Calu3 (cell line): ENCODE measurements at places on chromosomes 4 and X. TPM values are rescaled to one million over a fixed set of nuclear protein-coding genes. Genes with fewer than 3 reads are reported as not detected.

DNA sequence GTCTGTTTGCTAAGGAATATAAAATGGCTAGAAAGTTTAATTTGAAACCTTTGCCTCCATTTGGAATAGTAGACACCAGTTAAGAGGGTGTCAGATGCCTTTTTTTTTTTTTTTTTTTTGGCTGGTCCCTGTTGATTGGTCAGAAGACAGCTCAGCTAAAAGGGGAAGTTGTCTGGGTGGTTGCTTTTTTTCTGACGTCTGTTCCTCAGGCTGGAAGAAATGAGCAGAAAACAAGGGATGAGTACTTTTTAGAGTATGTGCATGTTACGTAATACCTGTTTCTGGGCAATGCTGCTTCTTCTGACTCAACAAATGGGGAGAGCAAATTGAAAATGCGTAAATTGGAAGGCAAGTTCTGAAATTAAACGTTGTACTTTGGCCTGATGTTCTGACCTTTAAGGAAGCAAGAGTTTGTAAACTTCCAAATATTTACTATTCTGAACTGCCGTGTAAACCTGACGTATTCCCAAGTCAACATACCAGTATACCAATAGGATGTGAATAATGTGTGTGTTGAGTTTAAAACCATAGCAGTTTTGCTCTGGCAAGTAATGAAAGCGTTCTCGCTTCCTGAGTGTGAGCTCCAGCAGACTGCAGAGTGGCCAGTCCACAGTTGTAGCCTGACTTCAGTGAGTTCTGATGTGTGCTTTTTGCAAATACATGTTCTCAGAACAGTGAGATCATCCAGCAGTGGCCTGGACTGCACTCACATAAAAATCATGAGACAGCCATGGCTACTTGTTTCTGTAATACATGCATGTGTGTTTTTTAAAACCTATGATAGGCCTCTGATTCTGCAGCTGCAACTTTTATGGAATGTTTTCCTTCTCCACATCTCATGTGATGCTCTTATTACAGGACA, 1.7 kb downstream of the SAT1 start:
- H3K27me3 ChIP-seq: no peaks in the 10 kb centered on the region
- peak overlapping the region; percentile 81 for H3K4me3 ChIP-seq
- no peak for DNase-seq
- H3K27ac ChIP-seq: peak overlapping the region; percentile 93
- peaks cover 71% of the 10 kb centered on the region for H3K36me3 ChIP-seq
- H3K4me1 ChIP-seq: peaks cover 16% of the 10 kb centered on the region

DNA sequence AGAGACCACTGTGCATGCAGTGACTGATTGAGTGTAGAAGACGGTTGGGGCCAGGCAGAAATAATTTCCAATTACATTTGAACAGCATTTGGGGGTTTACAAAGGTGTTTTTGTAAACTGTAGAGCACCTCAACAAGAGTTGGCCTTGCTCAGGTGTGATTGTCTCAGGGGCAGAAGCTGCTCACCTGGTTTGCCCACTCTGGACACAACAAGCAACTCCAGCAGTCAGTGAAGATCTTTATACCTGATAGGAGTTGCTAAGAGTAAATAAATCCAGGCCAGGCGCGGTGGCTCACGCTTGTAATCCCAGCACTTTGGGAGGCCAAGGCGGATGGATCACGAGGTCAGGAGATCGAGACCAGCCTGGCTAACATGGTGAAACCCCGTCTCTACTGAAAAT, 221.3 kb downstream of the RAB28 start:
- H3K36me3 ChIP-seq: no peaks in the 10 kb centered on the region
- H3K4me3 ChIP-seq: no peak overlapping the region
- no peak for DNase-seq
- H3K27me3 ChIP-seq: no peaks in the 10 kb centered on the region
- H3K4me1 ChIP-seq: no peaks in the 10 kb centered on the region
- H3K27ac ChIP-seq: no peak overlapping the region

- no peak overlapping the region for H3K4me3 ChIP-seq
- no peak overlapping the region for H3K27ac ChIP-seq
- no peak for DNase-seq
- H3K27me3 ChIP-seq: no peaks in the 10 kb centered on the region
- H3K4me1 ChIP-seq: no peaks in the 10 kb centered on the region
Observed at GRCh38 chrX:13265111-13265510, 54.7 kb downstream of the ATXN3L start.

The CXCL6 gene
- 48.2 and 91.0 TPM in 2 replicates for total RNA-seq

The MAOB gene
- total RNA-seq: 45.0 and 56.8 TPM in 2 replicates

DNA sequence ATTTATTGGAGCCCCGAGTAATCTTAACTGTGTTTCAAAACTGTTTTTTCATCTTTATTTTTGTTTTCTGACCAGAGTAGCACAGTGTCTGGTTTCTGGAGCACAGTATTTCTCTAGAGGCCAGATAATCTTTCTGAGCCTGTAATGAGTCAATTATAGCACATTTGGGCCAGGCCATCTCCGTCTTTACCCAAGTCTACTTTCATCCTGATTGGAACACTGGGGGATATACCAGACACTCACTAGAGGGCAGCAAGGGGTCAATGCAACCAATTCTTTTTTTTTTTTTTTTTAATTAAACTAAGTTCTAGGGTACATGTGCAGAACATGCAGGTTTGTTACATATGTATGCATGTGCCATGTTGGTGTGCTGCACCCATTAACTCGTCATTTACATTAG, 282.0 kb downstream of the ARHGAP24 start:
- no peak overlapping the region for H3K4me3 ChIP-seq
- DNase-seq: peak; percentile 28
- no peaks in the 10 kb centered on the region for H3K27me3 ChIP-seq

DNA sequence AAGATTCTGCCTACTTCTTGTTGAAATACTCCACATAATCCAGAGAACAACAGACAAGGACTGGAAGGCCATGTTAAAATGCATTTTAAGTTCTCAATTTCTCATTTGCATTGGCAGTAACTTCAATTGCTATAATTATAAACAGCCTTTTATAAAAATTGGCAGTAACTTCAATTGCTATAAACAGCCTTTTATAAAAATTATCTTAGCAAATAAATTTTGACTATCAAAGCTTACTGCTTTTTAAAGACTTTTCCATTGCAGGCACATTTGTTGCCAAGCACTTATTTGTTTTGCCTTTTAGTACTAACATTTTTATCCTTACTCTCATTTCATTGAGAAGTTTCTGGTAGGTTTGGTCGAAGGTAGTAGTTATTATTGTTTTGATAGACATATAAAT, 17.8 kb downstream of the SCFD2 start:
- no peak overlapping the region for H3K27ac ChIP-seq
- DNase-seq: no peak
- H3K4me3 ChIP-seq: no peak overlapping the region
- no peaks in the 10 kb centered on the region for H3K4me1 ChIP-seq
- no peaks in the 10 kb centered on the region for H3K27me3 ChIP-seq

DNA sequence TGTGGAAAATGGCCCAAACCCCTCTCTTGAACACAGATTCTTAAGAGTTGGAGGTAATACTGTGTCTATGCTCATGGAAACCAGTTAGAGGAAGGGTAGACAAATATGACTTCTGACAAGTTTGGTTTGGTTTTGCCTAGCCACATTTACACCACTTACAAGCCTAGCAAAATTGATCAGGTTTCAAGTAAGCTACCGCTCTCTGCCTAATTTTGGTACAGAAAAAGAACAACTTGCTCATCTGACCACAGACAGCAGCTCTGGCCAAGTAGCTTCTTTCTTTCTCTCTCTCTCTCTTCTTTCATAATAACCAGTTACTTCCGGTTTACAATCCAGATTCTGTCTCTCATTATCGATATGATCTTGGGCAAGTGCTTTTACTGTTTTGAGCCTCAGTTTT, 260.0 kb downstream of the GLUD2 start:
- no peaks in the 10 kb centered on the region for H3K27me3 ChIP-seq
- DNase-seq: no peak
- no peak overlapping the region for H3K27ac ChIP-seq
- H3K4me1 ChIP-seq: no peaks in the 10 kb centered on the region
- H3K36me3 ChIP-seq: no peaks in the 10 kb centered on the region

DNA sequence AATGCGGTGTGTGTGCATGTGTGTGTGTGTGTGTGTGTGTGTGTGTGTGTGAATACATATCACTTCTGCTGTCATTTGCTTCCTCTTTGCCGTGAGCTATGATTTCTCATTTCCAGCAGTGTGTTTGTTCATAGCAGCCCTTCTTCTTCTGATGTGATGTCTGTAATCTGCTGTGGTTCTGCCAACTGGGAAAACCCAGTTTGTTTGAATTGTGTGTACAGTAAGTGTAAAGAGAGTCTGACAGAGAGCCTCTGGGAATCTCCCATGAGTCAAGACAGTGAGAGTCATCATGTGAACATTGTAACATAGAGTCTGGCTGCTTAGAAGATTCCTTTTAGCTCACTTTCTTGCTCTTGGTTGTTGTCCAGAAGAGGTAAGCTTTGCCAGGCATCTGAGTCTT, 8.4 kb upstream of the NWD2 start:
- no peaks in the 10 kb centered on the region for H3K36me3 ChIP-seq
- H3K4me1 ChIP-seq: no peaks in the 10 kb centered on the region
- H3K27ac ChIP-seq: no peak overlapping the region
- DNase-seq: no peak

DNA sequence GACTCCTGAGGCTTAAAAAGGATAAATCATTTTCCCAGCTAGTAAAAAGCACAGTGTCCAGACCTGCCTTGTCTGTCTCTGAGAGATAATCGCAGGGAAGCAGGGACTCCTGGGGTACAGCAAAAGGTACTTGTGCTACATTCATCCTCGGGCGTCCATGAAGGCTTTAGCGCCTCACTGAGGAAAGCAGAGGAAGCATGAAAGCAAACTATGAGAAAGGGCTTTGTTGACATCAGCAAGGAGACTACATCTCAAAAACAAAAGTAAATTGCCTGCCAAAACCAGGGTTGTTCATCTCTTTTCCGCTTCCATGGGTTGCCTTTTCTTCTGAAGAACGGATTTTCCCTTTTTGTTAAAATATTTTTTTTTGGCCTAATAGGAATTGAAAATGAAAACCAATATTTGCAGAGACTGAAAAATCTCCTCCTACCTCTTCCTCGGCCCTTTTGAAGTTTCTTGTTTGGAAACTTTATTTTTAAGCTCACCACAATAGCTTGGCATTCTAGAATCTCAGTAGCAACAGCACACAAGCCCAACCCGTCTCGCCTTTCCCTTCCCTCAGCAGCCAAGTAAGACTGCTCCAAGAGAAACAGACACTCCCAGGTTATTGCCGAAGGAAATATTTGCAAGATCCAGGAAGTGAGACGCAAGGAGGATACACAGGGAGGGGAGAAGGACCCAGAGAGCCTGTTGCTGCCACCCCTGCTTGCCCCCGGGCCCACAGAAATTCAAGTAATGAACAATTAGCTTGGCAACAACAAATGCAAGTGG, 148.3 kb upstream of the DGKK start:
- no peak overlapping the region for H3K4me3 ChIP-seq
- no peak overlapping the region for H3K27ac ChIP-seq
- no peaks in the 10 kb centered on the region for H3K4me1 ChIP-seq
- H3K36me3 ChIP-seq: no peaks in the 10 kb centered on the region
